CD4-positive, CD25-positive, alpha-beta regulatory T cell (primary cell): ENCODE measurements at places on chromosomes 5 and 9. TPM values are rescaled to one million over a fixed set of nuclear protein-coding genes. Genes with fewer than 3 reads are reported as not detected.

- peaks cover 97% of the 10 kb centered on the region for H3K36me3 ChIP-seq
- no peaks in the 10 kb centered on the region for H3K27me3 ChIP-seq
- DNase-seq: no peak
- H3K4me3 ChIP-seq: no peak overlapping the region
These were observed 64.5 kb downstream of the ERAP1 start for GRCh38 chr5:96743065-96743768.

- H3K27me3 ChIP-seq: no peaks in the 10 kb centered on the region
- peaks cover 5% of the 10 kb centered on the region for H3K36me3 ChIP-seq
- peak overlapping the region; percentile 23 for H3K4me3 ChIP-seq
- H3K4me1 ChIP-seq: peaks cover 30% of the 10 kb centered on the region
- no peak for DNase-seq
These were observed 12.6 kb upstream of the TNIP1 start for GRCh38 chr5:151093476-151093889.

Gene CDKN2A
- polyA plus RNA-seq: 22.5 TPM

- no peak for DNase-seq
- H3K36me3 ChIP-seq: no peaks in the 10 kb centered on the region
- no peak overlapping the region for H3K27ac ChIP-seq
- H3K4me3 ChIP-seq: no peak overlapping the region
These were observed 144.9 kb downstream of the PRKACG start for GRCh38 chr9:68869022-68869421.

GRCh38 chr5:77359231-77359630 is 132.9 kb downstream of the WDR41 start:
- H3K36me3 ChIP-seq: no peaks in the 10 kb centered on the region
- H3K4me1 ChIP-seq: no peaks in the 10 kb centered on the region
- H3K27ac ChIP-seq: no peak overlapping the region
- no peak for DNase-seq
- H3K27me3 ChIP-seq: no peaks in the 10 kb centered on the region

GRCh38 chr5:43685252-43685950 is 82.4 kb downstream of the NNT start:
- no peaks in the 10 kb centered on the region for H3K27me3 ChIP-seq
- peaks cover 25% of the 10 kb centered on the region for H3K36me3 ChIP-seq
- H3K27ac ChIP-seq: no peak overlapping the region
- no peaks in the 10 kb centered on the region for H3K4me1 ChIP-seq
- no peak for DNase-seq
- no peak overlapping the region for H3K4me3 ChIP-seq

GRCh38 chr9:91037511-91038482 is 236.2 kb downstream of the SYK start:
- no peak overlapping the region for H3K27ac ChIP-seq
- H3K36me3 ChIP-seq: no peaks in the 10 kb centered on the region
- no peaks in the 10 kb centered on the region for H3K27me3 ChIP-seq
- DNase-seq: no peak
- no peak overlapping the region for H3K4me3 ChIP-seq
- H3K4me1 ChIP-seq: peaks cover 8% of the 10 kb centered on the region

DNA sequence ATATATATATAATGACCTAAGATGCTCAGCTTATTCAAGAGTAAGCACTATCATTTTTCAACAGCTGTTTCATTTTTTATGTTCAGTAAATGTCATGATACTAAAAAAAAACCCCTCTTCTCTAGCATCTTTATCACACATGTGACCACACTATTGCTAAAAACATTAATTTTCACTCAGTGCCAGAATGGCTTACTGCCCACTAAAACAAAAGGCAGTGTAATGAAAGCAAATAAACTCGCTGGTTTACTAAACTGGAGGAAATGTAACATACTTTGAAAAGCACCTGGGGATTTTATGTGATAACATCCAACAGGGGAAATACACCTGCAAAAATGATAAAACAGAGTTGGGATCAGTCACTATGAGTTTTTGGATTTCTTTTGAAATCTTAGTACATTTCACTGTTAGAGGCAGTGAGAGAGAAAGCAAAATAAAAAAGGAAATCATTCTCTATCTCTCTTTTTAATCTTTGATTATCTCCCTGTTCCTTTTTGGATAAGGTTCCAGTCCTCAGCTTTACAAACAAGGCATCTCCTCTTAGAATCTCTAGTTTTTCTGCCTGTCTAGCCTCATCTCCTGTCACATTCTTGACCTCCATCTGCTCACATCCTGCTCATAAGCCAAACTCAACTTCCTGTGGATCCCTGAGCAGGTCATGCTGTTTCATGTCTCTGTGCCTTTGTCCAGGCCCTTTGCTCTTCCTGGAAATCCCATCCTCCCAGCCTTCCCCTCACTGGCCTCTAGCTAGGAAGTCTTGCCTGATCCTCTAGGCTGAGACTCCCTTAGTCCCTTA is 338.0 kb downstream of the MAN2A1 start:
- no peaks in the 10 kb centered on the region for H3K27me3 ChIP-seq
- H3K36me3 ChIP-seq: no peaks in the 10 kb centered on the region
- H3K4me1 ChIP-seq: no peaks in the 10 kb centered on the region

Gene GLRX
- 399 TPM for polyA plus RNA-seq

GRCh38 chr5:97417986-97418385 is 234.9 kb upstream of the RIOK2 start:
- no peaks in the 10 kb centered on the region for H3K4me1 ChIP-seq
- H3K4me3 ChIP-seq: no peak overlapping the region
- DNase-seq: no peak
- H3K36me3 ChIP-seq: no peaks in the 10 kb centered on the region

Gene FBXO38
- 20.4 TPM for polyA plus RNA-seq

Gene TAS2R1
- polyA plus RNA-seq: not detected

Gene PTAR1
- 13.0 TPM for polyA plus RNA-seq

DNA sequence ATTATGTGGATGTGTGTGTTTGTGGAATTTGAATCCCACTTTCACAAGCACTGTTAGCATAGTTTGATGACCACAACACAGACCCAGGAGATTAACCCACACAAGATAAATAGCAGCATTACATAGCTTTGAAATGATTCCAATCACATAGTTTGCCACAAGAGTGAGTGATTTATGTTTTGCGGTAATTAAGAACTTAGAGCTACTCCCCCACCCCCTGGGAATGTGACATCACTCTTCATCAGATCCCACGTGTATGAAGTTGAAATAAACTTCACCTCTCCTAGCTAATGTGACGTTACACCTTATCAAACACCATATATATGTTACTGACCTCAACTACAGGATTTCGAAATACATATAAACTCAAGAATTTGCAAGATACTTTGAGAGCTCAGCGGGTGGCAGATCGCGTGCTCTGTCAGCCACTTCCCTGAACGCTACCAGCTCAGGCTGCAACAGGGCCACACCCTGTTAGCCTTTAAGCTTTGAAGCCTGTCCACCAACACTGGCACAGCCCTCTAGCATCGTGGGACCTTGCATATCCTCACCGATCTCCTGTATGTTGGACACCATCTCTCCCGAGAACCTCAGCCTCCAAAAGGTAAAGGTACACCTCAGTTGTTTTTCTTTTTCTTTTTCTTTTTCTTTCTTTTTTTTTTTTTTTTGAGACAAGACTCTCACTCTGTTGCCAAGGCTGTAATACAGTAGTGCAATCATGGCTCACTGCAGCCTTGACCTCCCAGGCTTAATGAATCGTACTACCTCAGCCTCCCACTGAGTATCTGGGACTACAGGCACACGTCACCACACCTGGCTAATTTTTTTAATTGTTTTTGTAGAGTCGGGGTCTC is 1.7 kb upstream of the AGTPBP1 start:
- no peaks in the 10 kb centered on the region for H3K36me3 ChIP-seq
- H3K27ac ChIP-seq: no peak overlapping the region
- H3K4me1 ChIP-seq: peaks cover 23% of the 10 kb centered on the region
- peaks cover 3% of the 10 kb centered on the region for H3K27me3 ChIP-seq
- DNase-seq: peak; percentile 43

- no peak for DNase-seq
- no peaks in the 10 kb centered on the region for H3K27me3 ChIP-seq
These were observed 457 bp upstream of the IDNK start for GRCh38 chr9:83622433-83622938.

DNA sequence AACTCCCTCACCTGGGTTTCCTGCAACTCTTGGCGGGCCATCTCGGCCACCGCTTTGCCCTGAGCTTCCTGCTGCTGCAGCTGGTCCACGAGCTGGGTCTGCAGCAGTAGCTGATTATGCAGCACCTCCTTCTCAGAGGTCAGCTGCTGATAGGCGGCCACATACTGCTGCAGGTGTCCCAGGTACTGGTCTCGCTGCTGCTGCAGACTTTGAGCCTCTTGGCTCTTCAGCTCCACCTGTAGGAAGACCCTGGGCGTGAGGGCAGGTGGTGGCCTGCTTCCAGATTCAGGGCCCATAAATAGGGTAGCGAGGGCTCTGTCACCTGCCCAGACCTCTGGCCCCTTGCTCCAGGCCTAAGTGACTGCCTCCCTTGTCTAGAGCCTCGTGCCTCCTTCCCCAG is 16.7 kb downstream of the GOLGA2 start:
- DNase-seq: no peak
- H3K27me3 ChIP-seq: no peaks in the 10 kb centered on the region
- H3K4me1 ChIP-seq: no peaks in the 10 kb centered on the region
- H3K36me3 ChIP-seq: peaks cover 44% of the 10 kb centered on the region

GRCh38 chr5:179696603-179697002 is 2.2 kb upstream of the CANX start:
- H3K4me3 ChIP-seq: peak overlapping the region; percentile 1
- H3K36me3 ChIP-seq: no peaks in the 10 kb centered on the region
- peaks cover 34% of the 10 kb centered on the region for H3K4me1 ChIP-seq

Gene LSM11
- polyA plus RNA-seq: 0.22 TPM

DNA sequence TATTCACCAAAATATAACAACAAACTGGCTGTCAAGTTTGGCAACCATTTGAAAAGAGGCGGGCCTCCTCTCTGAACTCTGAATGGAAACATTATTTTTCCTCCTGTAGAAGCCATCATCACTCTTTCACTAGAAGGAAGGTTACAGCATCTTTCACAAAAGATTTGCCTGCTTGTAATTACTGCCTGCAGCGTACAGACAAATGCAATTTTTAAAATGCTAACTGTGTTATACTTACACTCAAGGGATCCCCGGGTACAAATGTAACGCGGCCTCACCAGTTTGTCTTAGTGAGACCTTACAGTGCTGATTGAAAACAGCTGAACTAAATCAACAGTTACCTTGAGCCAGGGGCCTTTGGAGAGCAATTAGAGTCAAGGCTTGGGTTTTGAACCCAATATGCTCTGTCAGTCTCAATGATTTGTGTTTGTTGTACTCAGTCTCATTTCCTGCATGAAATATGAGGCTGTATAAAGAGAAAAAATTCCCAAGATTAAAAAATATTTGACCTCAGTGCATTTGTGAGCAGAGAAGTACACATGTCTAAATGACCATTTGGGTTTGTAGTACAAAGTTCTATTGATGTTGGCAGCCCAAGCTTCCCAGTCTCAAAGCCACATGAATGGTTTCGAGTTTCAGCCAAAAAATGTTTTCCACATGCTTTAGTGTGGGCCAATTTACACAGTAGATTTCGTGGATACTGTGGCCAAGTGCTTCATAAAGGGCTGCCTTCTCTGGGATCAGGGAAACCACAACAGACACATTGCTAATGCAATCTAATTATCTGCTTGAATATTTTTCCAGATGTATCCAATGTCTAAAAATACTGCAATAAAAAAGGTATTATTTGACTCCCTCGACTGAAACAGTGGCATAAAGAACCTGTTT is 500.0 kb downstream of the SPATA31D1 start:
- H3K27me3 ChIP-seq: no peaks in the 10 kb centered on the region
- H3K36me3 ChIP-seq: no peaks in the 10 kb centered on the region
- H3K27ac ChIP-seq: no peak overlapping the region
- no peak for DNase-seq
- no peaks in the 10 kb centered on the region for H3K4me1 ChIP-seq

DNA sequence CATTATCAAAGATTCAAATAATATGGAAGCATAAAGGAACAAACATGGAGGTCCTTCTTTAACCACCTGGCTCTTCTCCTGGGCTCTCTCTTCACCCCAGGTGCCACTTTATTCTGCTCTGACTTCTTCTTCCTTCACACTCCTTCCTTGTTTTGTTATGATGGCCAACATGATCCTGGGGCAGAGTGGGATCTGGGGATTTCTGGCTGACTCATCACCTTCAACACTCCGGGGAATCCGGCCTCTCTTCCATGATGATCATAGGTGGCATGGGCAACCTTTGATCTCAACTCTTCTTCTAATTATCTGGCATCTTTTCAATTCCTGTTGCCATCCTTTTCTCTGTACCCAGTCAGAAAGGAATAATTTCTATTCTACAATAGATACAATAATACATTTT is 62.1 kb upstream of the TRPC7 start:
- no peak for DNase-seq
- no peaks in the 10 kb centered on the region for H3K27me3 ChIP-seq
- H3K36me3 ChIP-seq: no peaks in the 10 kb centered on the region
- H3K4me3 ChIP-seq: no peak overlapping the region
- H3K27ac ChIP-seq: no peak overlapping the region

DNA sequence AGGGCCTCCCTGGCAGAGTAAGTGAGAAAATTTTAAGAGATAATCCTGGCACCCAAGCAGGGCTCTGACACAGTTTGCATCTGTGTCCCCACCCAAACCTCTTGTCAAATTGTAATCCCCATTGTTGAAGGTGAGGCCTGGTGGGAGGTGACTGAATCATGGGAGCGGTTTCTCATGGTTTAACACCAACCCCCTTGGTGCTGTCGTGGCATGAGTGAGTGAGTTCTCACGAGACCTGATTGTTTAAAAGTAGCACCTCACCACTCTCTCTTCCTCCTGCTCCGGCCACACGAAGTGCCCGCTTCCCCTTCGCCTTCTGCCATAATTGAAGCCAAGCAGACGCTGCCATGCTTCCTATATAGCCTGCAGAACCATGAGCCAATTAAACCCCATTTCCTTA is 80.1 kb downstream of the FBXW11 start:
- H3K36me3 ChIP-seq: no peaks in the 10 kb centered on the region
- H3K4me1 ChIP-seq: no peaks in the 10 kb centered on the region
- H3K27ac ChIP-seq: no peak overlapping the region

DNA sequence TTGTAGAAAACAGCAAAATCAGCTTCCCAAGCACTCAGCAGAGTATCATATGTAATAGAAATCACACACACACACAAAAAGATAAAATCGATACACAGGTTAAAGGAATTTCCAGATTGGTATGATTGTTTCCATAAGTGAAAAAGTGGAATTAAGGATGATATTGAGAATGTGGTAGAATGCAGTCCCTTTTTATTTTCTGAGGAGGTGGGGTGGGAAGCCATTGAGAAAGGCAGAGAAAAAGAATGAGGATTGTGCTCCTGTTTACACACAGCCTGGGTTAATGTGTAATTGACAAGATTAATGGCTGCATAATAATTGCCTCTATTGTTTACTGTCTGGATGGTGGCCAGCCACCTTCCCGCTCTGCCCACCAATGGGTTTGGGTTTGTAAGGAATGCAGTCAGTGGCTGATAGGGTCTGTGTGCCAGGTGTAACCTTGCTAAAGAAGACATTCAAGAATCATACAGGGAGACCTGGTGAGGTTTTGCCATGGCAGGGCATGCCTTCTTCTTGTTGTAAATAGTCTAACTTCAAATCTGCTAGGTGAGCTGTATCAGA is 177.2 kb upstream of the MAP3K1 start:
- H3K27ac ChIP-seq: peak overlapping the region; percentile 77
- DNase-seq: no peak

GRCh38 chr5:132458651-132459030 is 31.9 kb downstream of the IRF1 start:
- no peak for DNase-seq
- H3K4me1 ChIP-seq: peaks cover 83% of the 10 kb centered on the region
- peaks cover 8% of the 10 kb centered on the region for H3K36me3 ChIP-seq
- H3K4me3 ChIP-seq: peak overlapping the region; percentile 52
- H3K27me3 ChIP-seq: no peaks in the 10 kb centered on the region
- H3K27ac ChIP-seq: peak overlapping the region; percentile 86

Gene RHOBTB3
- polyA plus RNA-seq: 2.6 TPM

Gene PTTG1
- 100 TPM for polyA plus RNA-seq
